ENCODE measurements at places on chromosomes 6 and 20.

DNA sequence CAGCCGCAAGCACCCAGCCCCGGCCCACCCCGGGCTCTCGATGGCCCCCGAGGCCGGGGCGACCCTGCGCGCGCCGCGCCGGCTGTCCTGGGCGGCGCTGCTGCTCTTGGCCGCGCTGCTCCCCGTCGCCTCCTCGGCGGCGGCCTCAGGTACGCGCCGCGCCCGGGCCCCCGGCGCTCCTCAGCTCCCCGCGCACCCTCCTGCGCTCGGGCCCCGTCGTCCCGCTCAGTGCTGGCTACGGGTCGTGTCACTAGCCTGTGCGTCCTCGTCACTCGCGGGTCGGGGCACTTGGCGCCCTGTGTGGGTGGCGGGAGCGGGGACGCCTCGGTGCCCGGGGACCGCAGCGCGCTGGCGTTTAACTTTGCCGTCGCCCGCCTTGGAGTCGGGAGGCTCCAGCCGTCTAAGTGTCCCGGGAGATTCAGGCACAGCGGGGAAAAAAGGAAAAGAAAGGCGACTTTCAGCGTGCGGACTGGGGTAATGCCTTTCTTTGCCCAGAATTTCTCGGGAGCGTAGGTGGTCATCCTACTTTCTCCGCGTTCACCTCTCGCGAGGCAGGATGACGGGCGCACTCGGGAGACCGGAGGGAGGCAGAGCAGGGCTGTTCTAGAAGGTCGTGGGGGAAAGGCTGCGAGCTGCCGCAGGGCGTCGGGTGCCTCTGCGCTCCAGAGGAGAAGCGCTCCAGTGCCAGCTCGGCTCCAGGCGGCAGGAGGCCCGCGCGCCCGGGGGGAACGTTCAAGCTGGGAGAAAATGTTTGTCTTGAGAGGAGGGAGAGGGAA, 545 bp downstream of the FNDC1 start:
- DNase-seq = peak; percentile 84

GRCh38 chr6:88481519-88481918, 315.4 kb upstream of the CNR1 start:
- DNase-seq = no peak

DNA sequence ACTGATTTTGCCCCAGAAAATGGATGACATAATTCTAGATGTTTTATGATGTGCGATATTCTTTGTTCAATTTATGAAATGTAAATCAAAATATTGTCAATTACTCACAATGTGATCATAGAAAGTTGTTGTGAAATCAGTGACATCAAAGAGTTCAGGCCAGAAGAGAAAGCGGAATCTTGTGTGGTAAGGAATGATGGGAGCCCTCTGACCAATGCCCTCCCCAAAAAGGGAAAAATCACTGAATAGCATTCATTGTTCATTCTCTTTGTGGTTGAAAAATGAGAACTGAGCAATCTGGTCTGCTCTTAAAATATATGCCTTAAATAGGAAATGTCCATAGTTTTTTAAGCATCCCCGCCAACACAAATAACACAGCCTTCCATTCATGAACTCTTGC, 247.1 kb upstream of the GRIK2 start:
- no peak for DNase-seq

GRCh38 chr6:81891874-81892273, 139.4 kb upstream of the TENT5A start:
- no peak for DNase-seq

DNA sequence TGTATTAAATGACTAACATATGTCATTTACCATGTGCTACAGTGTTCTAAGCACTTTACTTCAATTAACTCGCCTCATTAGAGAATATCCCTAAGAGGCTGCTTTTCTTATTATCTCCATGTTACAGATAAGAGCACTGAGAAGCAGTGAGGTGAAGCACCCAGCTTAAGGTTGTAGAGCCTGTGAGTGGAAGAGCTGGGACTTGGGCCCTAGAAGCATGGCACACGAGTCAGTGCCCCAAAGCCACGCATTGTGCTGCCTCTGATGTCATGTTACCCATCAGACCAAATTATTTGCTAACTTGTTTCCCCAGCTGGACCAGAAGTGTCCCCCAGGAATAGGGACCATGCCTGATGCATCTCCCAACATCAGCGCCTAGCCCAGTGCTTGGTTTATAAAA, 34.1 kb downstream of the POFUT1 start:
- no peak for DNase-seq

DNA sequence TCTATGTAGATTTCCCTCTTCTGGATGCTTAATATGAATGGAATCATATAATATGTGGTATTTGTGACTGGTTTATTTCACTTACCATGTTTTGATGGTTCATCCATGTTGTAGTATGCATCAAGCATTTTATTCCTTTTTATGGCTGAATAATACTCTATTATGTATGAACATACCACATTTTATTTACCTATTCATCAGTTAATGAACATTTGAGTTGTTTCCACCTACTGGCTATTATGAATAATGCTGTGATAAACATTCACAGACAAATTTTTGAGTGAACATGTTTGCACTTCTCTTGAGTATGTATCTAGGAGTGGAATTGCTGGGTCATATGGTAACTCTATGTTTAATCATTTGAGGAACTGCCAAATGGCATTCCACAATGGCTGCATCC, 14.9 kb upstream of the ZNF451 start:
- no peak for DNase-seq

GRCh38 chr6:37801605-37801940, 18.0 kb upstream of the ZFAND3 start:
- DNase-seq = no peak
